COR-L47 (cell line): ENCODE measurements at places on chromosomes 7 and 10.
A peak's percentile ranks its signal among the peaks of the same experiment; 100 is the strongest.

DNA sequence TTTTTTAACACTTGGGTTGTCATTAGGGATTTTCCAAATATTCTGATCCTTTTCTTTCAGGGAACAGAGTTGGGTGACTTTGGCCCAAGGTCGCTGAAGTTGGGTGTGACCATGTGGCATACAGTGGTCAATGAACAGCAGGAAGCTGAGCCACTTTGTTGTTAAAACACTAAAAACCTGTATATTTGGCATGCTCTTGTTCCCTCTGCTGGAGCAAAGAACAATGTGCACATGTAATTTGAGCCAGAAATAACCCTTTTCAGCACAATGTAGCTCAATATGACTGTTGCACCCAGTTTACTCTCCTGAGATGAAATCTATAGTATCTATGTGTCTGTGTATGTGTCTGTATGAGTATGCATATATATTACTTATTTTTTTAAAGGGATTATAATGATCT, 74.9 kb downstream of the ADCYAP1R1 start:
- peak; percentile 5 for DNase-seq

DNA sequence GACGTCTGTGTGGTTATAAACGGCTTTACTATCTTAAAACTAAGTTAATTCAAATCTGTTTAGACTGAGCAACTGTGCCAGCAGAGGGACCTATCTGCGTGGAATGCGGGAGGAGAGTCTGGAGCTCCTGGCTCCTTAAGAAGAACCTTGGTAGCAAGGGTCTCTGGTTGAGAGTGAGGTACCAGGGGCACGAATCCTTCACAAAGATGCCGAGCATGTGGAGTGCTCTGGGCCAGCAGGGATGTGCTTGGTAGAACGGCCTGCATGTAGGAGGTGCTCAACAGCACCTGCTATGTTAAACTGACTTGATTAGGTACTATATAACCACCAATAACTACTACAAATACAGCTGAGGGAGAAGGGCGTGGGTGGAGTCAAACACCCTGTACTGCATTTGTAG, 102.6 kb downstream of the VIPR2 start:
- no peak for DNase-seq

DNA sequence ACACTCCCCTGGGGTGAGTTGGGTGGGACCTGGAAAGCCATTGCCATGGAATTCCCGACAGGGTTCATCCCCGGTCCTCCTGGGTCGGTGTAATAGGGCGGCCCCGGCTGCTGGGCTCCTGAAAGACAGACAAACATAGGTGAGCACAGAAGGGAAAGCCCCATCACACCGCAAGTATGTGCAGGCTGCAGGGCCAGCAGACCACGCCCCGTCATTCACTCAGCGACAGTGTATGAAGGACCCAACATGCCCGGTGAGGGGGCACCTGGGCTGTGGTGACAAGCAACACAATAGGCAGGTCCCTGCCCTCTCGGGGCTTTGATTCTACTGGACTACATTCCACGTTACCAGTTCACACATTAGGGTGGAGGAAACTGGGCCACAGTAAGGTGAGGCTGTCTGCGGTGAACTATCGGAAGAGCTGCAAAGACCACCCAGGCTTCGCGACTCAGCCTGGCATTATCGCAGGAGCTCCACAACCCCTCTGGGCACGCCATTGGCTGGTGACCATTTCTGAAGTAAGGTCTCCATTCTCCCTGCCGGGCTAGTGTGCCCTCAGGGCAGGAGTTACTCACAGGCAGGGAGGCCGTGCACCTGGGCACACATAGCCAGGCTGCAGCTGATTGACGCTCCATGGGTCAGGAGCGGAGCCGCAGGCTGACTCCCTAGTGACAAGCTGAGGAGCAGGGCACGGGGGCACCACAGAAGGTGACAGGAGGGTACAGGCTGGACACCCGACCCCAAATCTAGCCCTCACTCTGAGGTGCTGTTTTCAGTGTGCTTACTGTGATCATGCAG, 99.2 kb downstream of the VOPP1 start:
- no peak for DNase-seq

- no peak for DNase-seq
Measured at GRCh38 chr10:72173619-72174296, 42.1 kb upstream of the ANAPC16 start.

DNA sequence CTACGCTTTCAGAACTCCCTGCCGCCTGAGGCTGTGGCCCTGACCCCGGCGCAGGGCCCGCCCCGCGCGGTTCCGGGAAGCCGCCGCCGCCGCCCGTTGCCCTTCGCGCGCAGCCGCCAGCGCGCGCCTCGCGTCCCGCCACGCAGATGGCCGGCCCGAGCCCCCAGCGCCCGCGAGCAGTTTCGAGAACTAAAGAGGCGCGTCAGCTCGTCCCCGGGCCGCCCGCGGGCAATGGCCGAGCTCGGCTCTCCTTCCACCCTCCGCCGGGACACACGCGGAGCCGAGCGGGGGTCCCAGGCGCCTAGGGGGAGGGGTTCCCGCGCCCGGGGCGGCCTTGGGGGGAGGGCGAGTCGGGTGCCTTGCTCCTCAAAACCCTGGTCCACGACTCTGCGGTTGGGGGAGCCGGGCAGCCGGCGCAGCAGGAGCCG, 1.8 kb downstream of the HNRNPF start:
- DNase-seq = peak; percentile 20

DNA sequence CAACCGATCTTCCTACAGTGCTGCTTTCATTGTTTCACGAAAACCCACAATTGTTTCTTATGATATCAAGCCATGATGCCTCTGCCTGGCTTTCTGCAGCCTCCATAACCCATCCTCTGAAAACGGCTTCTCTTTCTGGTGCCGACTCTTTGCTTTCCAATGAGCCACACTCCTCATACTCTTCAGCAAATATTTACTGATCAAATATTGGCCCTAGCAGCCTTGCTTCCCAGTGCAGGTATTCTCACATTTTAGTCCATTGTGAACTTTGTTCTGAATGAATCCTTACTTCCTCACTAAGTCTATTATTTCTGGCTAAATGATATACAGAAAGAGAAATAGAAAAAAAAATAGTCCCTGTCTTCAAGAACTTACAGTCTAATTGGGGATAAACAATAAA, 35.5 kb downstream of the LAMB1 start:
- no peak for DNase-seq

DNA sequence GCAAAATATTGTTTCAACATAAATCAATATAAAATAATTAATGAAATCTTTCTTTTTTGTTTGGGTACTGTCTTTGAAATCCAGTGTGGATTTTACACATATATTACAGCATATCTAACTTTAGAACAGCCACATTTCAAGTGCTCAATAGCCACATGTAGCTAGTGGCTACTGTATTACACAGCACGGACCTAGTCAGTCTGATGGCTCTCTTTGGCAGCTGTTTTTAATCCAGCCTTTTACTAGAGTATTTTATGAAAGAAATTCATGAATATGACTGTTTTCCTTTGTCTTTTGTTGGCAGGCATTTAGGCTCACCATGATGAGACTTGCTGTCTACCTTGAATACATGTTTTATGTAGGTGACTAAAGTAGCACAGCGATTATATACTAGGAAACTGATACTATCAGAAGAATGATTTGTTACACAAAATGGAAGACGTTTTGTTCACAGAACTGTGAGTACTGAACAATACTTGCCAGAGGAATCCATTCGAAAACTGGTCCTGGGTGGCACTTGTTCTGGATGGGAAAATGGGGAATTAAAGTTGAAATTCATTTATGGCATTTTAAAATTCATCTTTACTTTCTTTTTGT, 386.7 kb downstream of the PHTF2 start:
- no peak for DNase-seq

GRCh38 chr10:60073397-60073780, 167.0 kb upstream of the CCDC6 start:
- no peak for DNase-seq

- DNase-seq = no peak
Measured at GRCh38 chr10:15715619-15716227, 4.0 kb downstream of the ITGA8 start.

DNA sequence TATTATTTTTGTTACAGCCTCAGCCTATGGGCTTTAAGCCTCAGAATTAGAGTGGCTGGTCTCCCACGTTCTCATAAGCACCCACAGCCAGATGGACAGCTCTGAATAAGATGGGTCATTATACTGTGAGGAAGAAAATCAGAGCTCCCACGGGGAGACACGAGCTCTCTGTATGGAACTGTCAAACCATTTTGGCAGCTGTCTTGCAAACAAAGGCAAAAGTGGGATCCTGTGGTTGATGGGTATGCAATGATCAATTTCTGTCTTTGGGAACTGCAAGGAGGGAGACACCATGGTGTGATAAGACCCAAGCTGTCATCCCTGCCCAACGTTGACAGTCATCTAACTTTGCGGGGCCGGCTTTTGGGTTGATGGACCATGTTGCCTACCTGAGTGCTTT, 614.3 kb downstream of the TYW1 start:
- no peak for DNase-seq

DNA sequence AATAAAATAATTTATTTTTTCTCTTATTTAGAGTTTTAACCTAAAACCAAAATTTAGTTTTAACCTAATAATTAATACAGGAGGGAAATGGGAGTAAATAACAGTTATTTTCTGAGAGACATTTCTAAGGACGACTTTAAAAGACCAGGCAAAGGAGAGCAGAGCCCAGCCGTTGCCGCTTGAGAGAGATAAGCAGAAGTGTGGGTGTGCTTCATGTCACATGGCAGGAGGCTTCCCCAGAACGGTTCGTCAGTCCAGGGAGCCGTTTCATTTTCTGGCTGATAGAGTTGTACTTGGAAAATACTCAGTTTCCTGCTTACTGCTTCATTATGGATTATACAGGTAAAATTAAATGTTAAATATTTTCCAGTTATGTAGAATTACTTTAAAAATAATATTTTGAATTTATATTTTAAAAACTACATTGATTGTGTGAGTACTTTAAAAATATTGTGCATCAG, 61.4 kb downstream of the ST7 start:
- no peak for DNase-seq

DNA sequence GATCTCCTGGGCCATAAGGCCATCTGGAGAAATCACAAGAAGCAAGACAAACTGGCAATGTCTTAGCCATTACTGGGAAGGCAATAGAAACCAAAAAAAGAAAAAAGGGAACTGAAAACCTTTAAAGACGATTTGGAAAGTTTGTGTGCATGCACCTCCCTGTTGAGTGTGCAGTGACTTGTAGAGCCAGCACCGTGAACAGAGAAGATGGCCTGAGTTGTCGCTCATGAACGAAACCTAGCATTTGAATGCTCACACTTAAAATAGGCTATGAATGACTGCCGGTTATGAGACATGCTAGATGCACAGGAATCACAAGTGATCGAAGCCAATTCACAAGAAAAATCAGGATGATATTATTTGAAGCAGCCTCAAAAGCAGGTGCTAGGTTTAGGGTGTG, 151.3 kb upstream of the ADO start:
- no peak for DNase-seq

DNA sequence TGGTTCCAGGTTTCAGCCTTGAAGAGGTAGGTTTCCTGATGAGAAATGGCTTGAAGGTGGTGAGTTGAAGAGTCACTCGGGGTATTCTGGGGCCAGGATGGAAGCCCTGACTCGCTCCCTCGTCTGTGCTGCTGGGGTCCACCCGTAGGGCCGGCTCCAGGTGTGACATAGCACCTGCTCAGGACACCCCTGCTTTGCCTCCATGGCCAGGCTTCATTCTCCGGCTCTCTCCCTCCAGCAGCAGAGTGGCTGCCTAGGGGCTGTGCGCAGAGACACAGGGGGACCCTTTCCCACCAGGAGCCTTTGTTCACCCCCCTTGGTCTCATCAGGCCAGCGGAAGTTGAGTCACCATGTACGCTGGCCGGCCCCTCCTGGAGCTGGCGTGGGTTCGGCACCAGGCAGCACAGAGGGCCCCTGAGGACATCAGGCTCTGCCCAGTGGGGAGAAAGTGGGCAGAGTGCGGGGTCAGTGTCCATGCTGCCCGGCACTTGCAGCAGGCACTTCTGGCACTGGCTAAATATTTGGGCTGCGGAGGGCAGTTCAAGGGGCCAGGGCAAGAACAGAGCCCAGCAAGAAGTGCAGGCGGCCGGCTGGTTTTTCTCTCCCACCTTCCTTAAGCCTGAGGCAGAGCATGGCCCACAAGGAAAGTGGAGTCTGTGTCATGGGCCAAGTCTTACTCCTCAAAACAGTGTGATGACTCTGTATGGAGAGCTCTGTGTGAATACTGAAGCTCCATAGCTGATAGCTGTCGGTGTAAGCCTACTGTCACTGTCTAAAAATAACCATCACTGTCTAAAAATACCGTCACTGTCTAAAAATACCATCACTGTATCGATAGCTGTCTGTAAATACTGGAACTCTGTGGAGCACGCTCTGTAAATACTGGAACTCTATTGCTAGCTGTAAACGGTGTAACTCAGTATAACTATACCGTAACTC, 3.7 kb upstream of the PRKAR1B start:
- DNase-seq = no peak

DNA sequence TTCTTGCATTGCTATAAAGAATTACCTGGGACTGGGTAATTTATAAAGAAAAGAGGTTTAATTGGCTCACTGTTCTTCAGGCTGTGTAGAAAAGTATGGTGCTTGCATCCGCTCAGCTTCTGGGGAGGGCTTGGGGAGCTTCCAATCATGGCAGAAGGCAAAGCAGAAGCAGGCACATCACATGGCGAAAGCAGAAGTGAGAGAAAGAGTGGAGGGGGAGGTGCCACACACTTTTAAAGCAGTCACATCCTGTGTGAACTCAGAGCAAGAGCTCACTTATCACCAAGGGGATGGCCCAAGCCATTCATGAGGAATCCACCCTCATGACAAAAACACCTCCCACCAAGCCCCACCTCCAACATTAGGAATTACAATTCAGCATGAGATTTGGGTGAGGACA, 303.5 kb downstream of the OTUD1 start:
- no peak for DNase-seq

DNA sequence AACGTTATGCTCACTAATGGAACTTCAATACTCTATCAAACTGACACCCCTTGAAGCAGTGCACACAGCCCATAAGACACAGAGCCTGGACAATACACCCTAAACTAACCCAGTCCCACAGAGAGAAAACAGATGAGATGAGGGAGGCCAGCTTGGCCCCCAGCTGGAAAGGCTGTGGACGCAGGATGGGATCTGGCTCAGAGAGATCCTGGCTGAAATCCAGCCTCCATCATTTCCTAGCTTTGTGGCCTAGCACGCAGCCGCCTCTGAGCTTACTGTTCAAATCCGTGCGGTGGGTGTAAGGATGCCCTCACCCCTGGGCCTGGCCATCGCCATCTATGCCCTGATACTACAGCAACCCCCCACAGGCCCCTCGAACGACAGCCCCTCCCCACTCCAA, 32.7 kb downstream of the SNX8 start:
- DNase-seq = no peak

GRCh38 chr7:124420367-124420766, 345.2 kb downstream of the GPR37 start:
- DNase-seq = no peak

GRCh38 chr10:32095116-32095733, 39.0 kb upstream of the KIF5B start:
- no peak for DNase-seq

GRCh38 chr7:74479066-74479781, 25.5 kb downstream of the GTF2IRD1 start:
- DNase-seq = peak; percentile 89
